NCI-H187 treated with DMSO at 0.1 percent for 48 hours (cell line): ENCODE measurements at places on chromosomes 2 and 18.

DNA sequence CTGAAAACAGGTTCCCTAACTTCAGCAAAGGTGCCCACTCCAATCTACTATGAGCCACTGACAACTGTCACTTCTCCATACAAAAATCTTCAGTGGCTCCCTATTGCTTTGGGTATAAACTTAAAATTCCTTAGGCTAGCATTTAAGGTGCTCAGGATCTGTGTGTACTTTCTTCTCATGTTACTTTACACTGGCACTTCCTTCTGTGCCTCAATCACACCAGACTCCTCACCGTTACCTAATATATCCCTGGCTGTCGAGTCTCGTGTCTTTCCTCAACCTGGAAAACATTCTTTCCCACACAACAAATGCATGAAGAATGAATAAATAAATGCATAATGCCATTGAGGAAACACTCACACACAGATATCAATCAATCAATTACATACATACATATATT, 101.1 kb downstream of the TCF4 start:
- DNase-seq: no peak

DNA sequence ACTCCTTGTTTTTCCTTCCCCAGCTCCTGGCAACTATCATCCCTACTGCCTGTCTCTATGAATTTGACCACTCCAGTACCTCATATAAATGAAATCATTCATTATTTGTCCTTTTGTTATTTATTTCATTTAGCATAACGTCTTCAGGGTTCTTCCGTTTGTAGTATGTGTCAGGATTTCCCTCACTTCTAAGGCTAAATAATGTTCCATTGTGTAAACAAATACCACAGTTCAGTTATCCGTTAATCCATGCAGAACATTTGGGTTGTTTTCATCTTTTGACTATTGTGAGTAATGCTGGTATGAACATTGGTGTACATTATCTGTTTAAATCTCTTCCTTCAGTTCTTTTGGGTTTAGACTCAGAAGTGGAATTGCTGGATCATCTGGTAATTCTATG, 18.8 kb downstream of the DYNC2LI1 start:
- DNase-seq: no peak

DNA sequence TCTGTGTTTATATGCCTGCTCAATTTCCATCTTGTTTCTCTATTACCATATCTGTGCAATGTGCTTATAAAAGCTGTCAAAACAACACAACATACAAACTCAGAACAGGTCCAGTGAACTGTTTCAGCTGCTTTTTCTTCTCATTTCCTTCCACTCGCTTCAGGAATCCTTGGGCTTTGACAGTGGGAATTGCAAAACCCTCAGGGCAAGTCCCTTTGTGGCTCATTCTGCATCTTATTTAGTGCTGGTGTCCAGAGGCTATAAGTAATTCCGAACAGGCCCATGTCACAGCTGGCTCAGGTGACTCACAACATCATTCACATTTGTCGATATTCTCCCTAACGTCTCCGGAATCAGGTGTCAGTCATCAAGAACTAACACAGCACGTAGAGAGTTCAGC, 309.9 kb upstream of the ZNF521 start:
- no peak for DNase-seq

DNA sequence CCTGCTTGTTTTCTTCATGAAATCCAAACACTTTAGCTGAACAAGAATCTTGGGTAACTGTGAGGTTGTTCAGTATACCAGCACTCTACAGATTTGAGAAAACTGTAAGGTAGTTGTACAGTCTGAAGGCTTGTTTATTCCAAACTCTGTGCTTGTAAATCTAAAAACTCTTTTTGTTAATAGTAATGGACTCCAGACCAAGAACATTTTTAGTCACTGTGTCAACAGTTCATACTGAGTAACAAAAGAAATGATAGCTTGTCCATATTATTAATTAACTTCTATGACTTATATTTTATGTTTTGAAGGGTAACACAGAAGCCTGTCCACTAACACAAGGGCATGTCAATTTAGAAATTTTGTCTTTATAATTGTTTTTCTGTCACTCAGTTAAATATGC, 72.2 kb upstream of the KYNU start:
- no peak for DNase-seq

GRCh38 chr2:205193836-205194228, 488.5 kb upstream of the NRP2 start:
- no peak for DNase-seq

DNA sequence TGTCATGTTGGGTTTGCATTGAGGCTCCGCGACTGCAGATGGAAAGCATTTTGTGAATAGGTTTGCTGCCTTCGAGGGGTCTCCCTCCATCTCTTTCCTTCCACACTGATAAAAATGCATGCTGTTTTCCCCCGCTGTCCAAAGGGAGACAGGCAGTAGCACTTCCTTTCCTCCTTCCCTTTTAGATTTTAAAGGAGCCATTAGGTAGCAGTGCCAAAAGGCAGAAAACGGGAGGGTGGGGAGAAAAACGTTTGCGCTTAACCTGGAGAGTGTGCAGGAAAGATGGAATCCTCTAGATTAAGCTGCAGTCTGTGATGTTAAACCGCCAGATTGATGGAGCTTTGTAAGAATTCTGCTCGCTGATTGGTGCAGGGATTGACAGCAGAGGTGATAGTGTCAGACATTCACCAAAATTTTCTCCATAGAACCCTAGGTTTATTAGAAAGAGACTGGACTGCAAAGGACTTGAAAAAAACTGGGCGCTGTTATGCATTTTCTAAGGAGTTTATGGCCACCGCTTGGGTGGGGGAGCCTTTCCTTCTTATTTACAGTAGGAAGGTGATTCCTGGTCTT, 688 bp downstream of the MAPRE2 start:
- no peak for DNase-seq

GRCh38 chr2:188345426-188345825, 53.8 kb downstream of the GULP1 start:
- no peak for DNase-seq

GRCh38 chr2:179569831-179570233, 291.6 kb downstream of the ZNF385B start:
- DNase-seq: no peak

- no peak for DNase-seq
These were observed 106.2 kb downstream of the INHBB start for GRCh38 chr2:120452131-120452530.

DNA sequence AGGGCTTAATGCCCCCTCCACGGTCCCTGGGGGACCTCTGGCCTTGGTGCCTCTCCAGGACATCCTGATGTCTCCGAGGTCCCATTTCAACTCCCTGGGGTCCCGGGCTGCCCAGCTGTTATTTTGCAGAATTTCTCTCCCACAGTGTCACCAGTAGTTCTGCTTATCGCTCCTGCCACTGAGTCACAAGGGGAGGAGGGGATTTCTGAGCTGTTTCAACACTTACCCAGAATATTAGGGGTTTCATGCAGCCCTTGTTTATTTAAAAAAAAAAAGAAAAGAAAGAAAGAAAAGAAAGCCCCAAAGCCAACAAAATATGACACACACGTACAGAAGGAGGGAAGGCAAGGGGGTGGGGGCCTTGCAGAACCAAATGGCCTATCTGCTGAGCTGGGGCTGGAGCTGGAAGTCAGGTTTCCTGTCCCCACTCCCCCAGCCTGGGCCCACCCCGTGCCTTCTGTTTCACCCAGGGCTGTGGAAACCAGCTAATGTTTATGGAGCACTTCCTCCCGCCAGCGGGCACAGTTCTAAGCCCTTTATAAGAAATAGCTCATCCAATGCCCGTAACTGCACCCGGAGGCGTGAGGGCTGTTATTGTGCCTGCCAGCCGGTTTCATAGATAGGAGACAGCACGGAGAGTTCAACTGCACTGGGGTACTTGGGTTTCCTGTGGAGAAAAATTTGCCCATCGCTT, 8.4 kb upstream of the ARID5A start:
- no peak for DNase-seq

DNA sequence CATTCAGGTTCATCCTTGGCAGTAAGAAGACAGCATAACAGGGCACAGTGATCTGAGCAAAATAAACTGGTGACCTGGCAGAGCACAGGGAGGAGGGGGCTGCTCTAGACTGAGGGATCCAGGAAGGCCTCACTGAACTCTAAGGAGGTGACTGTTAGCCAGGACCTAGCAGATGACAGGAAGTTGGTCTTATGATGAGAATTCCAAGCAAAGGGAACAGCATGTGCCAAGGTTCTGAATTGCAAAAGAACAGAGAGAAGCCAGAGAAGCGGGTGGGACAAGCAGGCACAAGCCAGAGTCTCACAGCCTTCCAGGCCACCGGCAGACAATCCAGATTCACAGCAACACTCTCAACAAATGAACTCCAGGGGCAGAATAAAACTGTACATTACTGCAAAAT, 152.7 kb upstream of the PTPRM start:
- DNase-seq: no peak

GRCh38 chr18:61132031-61132430, 201.2 kb upstream of the CDH20 start:
- no peak for DNase-seq

- no peak for DNase-seq
These were observed 80.1 kb downstream of the PLA2R1 start for GRCh38 chr2:159982270-159982669.

DNA sequence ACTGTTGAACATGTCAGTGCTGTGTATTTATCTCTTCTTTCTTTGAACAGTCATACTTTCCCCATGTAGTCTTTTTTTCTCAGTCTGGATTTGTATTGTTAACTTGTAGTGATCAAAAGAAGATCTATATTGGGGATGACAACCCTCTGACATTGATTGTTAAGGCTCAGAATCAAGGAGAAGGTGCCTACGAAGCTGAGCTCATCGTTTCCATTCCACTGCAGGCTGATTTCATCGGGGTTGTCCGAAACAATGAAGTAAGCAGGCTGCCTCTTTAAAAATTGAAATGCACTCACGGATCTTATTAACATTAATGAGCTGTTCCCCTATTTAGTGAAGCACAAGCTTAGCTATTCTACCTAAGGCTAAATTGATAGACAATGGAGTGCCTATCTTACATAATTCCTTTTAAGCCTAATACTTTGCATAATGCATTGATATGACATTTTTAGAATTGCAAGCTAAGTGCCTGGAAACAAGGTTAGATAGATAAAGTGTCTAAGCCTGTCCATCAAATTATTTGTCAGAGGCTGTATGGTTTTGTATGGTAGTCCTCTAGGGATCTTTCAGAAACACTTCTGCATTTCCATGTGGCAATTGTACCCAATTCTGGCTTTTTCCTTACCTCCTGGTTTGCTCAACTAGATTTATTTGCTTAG, 29.3 kb upstream of the FAM171B start:
- DNase-seq: no peak
